IMR-90 (cell line): ENCODE measurements at places on chromosomes 3 and 15. TPM values are rescaled to one million over a fixed set of nuclear protein-coding genes. Genes with fewer than 3 reads are reported as not detected.

DNA sequence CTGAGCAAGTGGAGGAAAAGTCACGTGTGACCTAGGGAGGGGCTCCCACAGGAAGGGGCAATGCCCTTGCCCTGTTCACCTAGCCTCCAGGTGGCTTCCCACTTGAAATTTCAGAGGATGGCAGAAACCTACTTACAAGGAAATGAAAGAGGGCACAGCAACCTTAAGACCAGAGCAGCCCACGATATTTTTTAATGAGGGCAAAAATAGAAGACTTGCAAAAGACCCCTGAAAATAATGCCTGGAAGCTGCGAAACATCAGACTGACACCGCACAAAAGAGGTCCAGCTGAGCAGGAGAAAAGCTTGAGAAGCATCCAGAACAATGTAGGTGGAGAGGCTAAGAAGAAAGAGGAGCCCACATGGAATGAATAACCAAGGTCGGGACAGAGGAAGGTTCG, 66.1 kb downstream of the KLF15 start:
- DNase-seq: no peak

GRCh38 chr3:36483709-36484108, 103.4 kb downstream of the STAC start:
- DNase-seq: no peak

GRCh38 chr3:124791639-124792151, 61.4 kb downstream of the UMPS start:
- peak; percentile 95 for DNase-seq

The LHFPL4 gene
- not detected in 2 replicates for total RNA-seq

The OXTR gene
- 56.1 and 76.9 TPM in 2 replicates for total RNA-seq

GRCh38 chr15:60386615-60387014, 11.2 kb downstream of the ANXA2 start:
- no peak for DNase-seq

DNA sequence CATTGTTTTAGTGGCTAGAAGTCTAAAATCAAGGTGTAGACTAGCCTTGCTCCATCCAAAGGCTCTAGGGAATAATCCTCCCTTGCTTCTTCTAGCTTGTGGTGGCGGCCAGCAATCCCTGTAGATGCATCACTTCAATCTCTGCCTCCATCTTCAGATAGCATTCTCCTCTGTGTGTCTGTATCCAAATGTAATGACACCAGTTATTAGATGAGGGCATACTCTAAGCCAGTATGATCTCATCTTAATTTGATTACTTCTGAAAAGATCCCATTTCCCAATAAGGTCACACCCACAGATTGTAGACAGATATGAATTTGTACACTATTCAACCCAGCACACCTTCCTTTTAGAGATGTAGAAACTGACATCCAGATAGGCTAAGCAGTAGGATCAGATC, 334.5 kb upstream of the KCNMB2 start:
- DNase-seq: no peak

GRCh38 chr3:43885908-43886618, 195.3 kb downstream of the ABHD5 start:
- DNase-seq: no peak

DNA sequence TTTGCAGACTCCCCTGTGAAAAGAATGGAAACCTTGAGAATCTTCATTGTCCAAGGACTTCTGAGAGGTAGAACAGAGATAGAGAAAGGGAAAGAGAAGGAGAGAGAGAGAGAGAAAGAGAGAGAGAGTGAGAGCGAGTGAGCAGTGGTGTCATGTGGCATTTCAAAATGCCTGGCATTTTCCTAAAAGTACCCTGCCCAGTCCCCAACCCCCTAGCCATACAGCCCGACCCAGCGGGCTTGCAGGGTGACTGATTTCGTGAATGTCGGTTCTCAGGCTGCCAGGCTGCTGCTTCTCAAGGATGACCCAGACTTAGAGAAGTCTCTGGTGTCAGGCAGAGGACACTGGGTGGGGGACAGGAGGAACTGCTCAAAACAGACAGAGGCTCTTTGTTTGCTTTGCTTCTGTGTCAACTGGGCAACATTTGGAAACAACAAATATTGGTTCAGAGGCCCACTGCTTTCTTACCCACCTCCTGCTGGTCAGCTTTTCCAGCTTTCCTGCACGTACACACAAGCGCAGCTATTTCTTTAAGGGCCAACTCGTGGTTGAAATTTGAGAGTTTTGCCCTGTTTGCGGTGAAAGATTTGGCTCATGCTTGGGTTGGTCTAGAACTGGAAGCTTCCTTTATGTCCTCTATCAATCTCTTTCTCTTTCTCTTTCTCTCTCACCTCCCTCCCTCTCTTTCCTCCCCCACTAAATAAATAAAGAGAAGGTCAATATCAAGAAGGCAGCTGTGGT, 3.7 kb upstream of the TF start:
- peak; percentile 29 for DNase-seq

- DNase-seq: no peak
Observed at GRCh38 chr15:77695548-77695947, 62.8 kb upstream of the LINGO1 start.

- DNase-seq: peak; percentile 51
Observed at GRCh38 chr3:62201438-62202035, 171.8 kb downstream of the FEZF2 start.

DNA sequence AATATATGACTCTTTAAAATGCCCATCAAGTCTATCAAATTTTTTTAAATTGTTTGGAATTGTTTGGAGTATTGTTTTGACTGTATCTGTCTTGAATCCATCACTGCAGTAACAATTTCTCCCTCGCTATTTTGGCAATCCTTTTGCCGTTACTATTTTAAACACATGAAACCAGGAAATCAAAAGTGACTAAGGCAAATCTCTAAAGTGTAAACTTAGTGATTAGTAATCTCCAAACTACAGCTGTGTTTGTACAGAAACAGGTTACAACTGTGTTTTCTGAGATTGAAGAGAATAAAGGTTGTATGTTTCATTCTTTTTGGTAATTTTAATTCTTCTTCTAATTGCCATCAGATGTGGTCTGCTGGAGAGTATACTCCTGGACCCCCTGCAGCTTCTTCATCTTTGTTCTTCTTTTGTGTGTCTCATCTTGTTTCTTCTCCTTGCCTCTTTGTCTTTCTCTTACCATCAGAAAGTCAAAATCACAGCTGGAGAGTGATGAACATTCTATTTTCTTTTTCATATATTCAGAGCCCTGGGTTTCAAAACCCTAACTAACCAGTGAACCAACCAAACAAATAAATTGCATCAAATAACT, 465.4 kb downstream of the RBMS3 start:
- no peak for DNase-seq

The UBAP1L gene
- 0.28 and 0.36 TPM in 2 replicates for total RNA-seq

DNA sequence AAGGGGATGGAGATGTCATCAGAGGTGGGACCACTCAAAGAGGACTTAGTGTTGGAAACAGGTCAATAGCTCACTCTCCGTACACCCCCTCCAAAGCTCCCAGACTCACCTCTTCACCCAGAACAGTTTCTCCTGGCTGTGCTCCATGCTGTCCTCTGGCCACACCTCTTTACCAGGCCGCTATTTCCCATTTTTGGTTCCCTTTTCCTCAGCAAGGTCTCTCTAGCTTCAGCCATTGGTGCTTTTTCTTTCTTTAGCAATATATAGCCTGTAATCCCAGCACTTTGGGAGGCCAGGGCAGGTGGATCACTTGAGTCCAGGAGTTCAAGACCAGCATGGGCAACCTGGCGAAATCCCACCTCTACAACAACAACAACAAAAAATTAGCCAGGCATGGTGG, 123.6 kb upstream of the SMAD3 start:
- DNase-seq: no peak

DNA sequence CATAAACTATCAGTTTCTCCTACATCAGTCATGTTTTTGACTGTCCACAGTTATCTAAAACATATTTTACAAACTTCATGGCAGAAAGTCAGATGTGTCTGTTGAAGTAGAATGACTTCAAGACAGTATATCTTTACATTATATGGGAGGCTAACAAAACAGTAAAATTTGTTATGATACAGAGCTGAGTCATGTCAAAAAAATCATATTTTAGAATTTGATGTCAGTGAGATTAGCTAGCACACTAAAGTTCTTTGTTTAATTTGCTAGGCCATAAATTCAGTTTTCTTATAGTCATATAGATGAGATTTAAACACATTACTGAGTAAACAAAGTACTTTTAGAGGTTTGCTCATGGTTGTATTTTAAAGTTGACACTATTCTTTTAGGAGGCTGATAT, 80.3 kb upstream of the IGSF10 start:
- DNase-seq: peak; percentile 2

DNA sequence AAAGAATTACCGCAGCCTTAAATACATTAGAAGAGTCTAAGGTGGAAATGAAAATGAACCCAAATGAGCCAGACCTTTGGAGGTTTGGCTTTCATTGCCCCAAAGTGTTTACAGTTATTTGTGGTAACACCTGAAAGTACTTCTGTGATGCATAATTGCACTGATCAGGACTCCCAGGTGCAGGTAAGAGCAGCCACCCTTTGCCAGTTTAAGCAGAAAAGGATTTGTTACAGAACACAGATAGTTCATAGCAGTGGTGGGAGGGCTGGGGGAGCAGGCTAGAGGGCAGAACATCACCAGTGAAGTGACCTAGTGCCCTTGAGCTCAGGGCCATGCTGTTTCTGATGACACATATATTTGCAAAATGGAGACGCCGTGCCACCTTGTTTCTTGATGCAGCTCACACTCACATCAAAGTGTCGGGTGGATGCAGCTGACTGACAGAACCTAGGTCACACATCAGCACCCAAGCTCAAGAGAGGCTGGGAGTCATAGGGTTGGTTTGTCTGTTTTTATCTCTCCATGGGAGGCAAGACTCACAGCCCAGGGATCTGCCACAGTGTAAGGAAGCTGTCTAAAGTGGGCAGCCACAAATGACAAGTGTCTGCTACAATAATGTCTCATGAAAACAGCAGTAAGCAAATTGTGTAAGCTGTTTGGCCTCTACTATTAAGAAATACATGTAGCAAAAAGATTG, 49.1 kb downstream of the NEK11 start:
- no peak for DNase-seq

- no peak for DNase-seq
Observed at GRCh38 chr15:42731461-42731860, 5.5 kb downstream of the CDAN1 start.

The ITIH3 gene
- 0.72 and 1.1 TPM in 2 replicates for total RNA-seq

DNA sequence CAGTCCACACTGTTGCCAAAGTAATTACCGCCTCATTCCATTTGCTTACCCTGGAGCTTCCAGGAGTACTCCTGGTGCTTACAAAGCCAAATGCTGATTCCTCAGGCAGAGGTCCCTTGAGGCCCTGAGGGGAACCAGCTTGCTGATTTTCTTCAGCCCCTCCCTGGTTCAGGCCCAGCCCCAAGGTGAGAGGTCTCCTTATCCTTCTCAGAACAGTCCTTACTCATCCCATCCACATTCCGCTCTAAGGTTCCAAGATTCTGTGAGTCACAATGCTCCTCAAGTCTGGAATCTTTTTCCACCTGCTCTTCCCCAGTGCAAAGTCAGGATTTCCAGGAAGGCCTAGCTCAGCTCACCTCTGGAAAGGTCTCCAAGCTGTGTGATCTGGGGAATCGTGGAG, 1.8 kb upstream of the ATP10A start:
- DNase-seq: peak; percentile 66

DNA sequence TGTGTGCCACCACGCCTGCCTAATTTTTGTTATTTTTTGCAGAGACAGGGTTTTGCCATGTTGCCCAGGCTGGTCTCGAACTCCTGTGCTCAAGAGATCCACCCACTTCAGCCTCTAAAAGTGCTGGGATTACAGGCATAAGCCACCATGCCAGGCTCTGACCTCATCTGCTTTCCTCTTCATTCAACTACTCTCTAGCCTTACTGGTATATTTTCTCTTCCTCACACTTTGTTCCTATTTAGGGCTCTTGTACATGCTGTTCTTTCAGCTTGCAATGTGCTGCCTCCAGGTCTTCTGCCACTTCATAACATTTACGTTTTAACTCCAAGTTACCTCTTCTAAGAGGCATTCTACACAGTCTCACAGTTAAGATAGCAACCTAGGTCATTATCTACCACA, 34.9 kb downstream of the PIK3CB start:
- DNase-seq: no peak

DNA sequence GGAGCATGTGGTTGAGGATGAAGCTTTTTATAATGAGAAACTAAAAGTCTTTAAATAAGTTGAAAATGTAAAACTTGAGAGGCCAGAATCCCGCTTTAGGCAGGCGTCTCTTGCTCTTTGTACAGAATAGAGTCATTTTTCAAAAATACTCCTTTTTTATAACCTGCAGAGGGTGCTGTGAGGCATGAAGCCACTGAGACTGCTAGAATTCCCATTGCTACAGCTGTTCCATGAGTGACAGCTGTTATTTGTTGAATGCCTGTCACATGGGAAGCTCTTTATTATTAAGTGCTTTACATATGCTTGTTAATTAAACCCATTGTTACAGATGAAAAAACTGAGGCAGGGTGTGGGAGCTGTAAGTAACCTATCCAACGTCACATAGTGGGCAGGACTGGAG, 18.5 kb downstream of the MINAR1 start:
- DNase-seq: no peak
